Activated CD4-positive, alpha-beta T cell treated with anti-CD3 and anti-CD28 coated beads for 36 hours (primary cell): ENCODE measurements at places on chromosomes 7 and 10. TPM values are rescaled to one million over a fixed set of nuclear protein-coding genes. Genes with fewer than 3 reads are reported as not detected.

DNA sequence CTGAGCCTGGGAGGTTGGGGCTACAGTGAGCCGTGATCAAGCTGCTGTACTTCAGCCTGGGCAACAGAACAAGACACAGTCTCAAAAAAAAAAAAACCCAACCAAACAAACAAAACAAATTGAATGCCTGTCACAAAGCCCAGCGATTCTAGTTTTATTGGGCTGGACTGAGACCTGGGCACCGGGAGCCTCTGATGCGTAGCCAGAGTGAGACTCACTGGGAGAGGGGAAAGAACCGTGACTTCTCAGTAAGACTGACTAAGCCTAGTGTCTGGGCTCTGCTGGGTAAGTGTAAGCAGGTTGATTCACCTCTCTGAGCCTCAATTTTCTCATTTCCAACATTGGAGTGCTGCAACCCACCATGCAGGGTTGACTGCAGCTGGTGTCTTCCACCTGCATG is 10.1 kb upstream of the LEP start:
- H3K27me3 ChIP-seq, result peaks cover 10% of the 10 kb centered on the region
- no peak overlapping the region for H3K4me3 ChIP-seq

GRCh38 chr7:48458701-48459524 is 287.7 kb downstream of the ABCA13 start:
- no peak overlapping the region for H3K27ac ChIP-seq
- H3K36me3 ChIP-seq, result no peaks in the 10 kb centered on the region
- no peak overlapping the region for H3K4me3 ChIP-seq

GRCh38 chr10:102170602-102171001 is 18.4 kb downstream of the NOLC1 start:
- H3K27ac ChIP-seq, result no peak overlapping the region
- H3K4me1 ChIP-seq, result peaks cover 4% of the 10 kb centered on the region
- no peak for DNase-seq
- H3K27me3 ChIP-seq, result no peaks in the 10 kb centered on the region

DNA sequence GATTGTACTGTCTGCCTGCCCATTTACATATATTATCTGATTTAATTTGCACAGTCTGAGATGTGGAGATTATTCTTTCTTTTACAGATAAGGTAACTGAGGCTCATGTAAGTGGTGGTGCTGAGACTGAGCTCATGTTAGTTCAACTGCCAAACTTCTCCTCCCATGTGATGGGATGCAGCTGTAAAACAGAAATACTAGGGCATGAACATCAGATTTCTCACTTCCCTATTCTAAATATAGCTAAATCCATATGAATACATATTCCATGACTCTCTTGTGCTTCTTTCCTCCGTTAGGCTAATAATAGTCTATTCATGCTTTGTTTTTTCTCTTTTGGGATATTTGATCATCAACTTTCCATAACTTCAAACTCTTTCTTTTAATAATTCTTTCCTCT is 84.7 kb downstream of the PTPRZ1 start:
- no peak for DNase-seq
- H3K4me3 ChIP-seq, result no peak overlapping the region
- H3K4me1 ChIP-seq, result no peaks in the 10 kb centered on the region

DNA sequence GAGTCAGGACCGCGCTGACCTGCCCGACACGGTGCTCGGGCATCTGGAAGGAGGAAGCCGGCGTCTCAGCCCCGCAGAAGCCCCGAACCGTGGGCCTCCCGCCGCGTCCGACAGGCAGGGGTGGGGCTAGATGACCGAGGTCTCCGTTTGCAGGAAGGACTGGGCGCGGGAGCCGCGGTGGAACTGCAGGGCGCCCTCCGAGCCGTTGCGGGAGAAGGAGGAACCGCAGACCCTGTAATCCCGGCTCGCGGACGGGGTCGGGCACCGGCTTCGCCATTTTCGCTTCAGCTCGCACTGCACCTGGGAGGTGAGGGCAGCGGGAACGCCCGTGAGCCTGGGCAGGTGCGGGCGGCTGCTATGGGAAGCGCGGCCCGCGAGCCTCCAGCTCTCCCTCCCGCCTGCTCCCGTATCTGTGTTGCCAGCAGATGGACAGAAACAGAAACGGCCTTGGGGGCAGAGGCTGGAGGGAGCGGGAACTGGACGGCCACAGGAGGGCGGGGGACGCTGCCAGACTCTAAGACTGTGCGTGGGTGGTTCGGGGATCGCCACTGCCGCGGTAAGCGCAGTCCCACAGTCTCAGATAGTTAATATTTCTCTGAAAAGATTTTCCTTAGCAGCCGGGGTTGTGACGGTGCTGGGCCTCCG is 114.1 kb downstream of the VIPR2 start:
- H3K36me3 ChIP-seq, result no peaks in the 10 kb centered on the region
- H3K27ac ChIP-seq, result no peak overlapping the region
- H3K4me3 ChIP-seq, result peak overlapping the region; percentile 40

GRCh38 chr7:28854750-28855074 is 103.4 kb downstream of the TRIL start:
- no peak overlapping the region for H3K27ac ChIP-seq
- peaks cover 51% of the 10 kb centered on the region for H3K27me3 ChIP-seq
- no peaks in the 10 kb centered on the region for H3K36me3 ChIP-seq
- no peak overlapping the region for H3K4me3 ChIP-seq
- peaks cover 5% of the 10 kb centered on the region for H3K4me1 ChIP-seq
- DNase-seq, result no peak

DNA sequence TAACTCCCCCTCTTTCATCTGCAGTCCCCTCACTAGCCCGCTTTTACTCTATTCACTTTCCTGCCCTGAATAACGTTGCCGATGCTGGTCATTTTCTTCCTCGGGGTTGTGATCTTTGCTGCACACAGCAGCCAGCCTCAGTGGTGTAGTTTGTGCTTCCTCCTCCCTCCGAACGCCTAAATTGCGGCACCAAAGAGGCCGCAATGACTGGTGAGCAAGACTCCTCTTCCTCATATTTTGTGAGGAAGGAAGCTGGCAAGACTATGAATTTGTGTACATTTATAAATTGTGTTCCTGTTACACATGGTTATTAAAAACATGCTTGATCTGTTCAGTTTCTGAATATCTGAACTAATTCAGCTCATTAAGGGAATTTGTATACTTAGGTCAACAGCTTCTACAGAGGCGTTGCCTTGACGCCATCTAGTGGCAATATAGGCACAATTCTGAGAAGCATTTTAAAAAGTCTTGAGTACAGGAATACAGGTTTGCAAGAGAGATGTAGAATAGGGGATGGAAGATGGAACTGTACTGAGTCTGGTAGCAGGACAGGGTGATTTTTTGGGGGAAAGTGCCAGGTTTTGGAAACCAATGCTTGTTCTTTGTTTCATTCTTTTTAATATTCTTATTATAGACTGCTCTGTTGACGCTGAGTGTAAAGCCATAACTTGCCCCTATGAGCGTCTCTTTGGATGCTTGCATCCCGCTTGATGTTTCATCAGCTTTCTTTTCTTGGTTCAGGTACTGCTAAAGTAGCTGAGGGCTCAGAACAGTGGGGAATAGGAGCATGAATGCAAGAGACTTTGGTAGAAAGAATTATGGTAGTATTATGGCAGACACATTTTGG is 4.1 kb upstream of the TAS2R5 start:
- H3K27ac ChIP-seq, result no peak overlapping the region
- H3K4me3 ChIP-seq, result no peak overlapping the region
- peaks cover 10% of the 10 kb centered on the region for H3K36me3 ChIP-seq
- peak; percentile 42 for DNase-seq

GRCh38 chr7:69502358-69502757 is 95.9 kb upstream of the AUTS2 start:
- peaks cover 2% of the 10 kb centered on the region for H3K27me3 ChIP-seq
- no peak overlapping the region for H3K27ac ChIP-seq
- no peaks in the 10 kb centered on the region for H3K36me3 ChIP-seq
- H3K4me1 ChIP-seq, result no peaks in the 10 kb centered on the region

DNA sequence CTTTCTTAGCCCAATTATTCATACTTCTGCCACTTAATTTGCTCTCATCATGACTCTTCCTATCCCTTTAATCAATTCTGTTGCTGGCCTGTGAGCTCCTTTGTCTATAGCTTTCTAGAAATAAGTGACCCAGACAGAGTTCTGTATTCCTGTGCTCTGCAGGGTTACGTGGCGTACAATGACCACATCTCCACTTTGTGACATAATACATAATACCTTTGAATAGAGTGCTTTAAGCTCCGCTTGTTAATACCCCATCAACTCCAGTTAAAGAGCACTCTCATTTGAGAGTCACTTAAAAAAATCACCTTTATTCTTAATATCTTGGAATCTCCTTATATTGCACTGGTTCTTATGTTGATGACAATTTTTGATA is 619.0 kb downstream of the PARD3 start:
- H3K27me3 ChIP-seq, result no peaks in the 10 kb centered on the region
- H3K27ac ChIP-seq, result no peak overlapping the region

DNA sequence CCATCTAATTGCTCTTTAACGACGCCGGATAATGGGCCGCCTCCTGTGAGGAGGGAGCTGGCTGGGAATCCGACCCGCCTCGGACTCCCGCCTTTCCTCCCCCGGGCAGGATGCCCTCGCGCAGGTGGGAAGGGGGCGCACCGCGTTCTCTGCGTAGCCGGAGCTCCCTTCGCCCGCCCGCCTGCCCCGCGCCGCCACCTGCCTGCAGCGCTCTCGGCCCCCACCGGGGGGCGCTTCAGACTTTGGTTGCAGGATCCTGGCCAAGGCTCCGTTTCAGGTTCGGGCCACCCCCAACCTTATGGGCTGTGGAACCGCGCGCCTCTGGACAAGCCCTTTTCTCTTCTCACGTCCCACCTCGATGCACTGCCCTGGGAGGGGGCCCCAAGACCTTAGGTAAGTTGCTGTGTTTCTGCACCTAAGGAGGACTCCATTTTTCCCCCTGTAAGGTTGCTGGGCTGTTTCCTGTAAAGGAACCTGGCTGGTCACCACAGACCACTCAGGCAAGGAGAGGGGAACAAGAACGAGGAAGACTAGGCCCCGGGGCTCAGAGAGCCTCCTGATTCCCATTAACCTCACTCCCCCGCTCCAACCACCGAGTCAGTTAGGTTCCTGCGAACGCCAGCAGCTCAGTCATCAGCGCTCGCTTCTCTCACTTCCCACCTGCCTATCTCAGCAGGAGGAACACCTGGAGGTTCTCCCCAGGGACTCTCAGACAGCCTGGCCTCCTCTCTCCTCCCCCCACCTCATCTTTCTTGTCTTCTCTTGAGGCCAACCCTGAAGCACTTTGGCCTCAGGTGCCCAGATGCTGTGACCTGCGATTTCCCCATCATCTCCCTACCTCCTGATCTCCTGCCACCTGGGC is 11.3 kb upstream of the KAZALD1 start:
- DNase-seq, result peak; percentile 88
- peaks cover 10% of the 10 kb centered on the region for H3K4me1 ChIP-seq
- peaks cover 4% of the 10 kb centered on the region for H3K36me3 ChIP-seq
- H3K27me3 ChIP-seq, result peaks cover 43% of the 10 kb centered on the region

GRCh38 chr10:1571587-1572237 is 165.6 kb downstream of the ADARB2 start:
- H3K4me1 ChIP-seq, result no peaks in the 10 kb centered on the region
- H3K4me3 ChIP-seq, result no peak overlapping the region
- H3K27ac ChIP-seq, result no peak overlapping the region
- DNase-seq, result no peak

DNA sequence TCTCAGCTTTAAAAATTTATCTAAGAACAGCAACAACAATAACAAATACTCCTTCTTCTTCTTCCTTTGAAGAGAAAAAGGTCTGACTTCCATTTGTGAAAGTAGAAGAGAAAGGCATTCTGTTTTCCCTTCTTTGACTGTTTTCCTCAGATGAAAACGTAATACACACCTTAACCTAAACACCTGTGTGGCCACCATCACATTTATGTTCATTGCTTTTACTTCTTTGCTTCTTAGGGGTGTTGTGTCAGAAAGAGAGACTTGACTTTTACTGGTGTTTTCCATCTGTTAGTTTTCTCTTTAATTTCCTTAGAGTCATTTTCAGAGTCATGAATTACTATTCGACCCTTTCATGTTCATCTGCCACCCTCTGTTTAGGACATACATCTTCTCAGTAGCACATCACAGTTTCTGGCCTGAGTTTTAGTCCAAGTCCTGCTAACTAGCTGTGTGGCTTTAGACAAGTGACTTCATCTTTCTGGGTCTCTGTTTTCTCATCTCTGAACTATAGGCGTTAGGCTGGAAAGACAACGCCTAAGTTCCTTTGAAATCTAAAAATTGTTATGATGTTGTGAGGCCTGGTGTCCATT is 283.8 kb downstream of the GATA3 start:
- peak; percentile 27 for DNase-seq
- peak overlapping the region; percentile 86 for H3K27ac ChIP-seq
- peaks cover 31% of the 10 kb centered on the region for H3K4me1 ChIP-seq

DNA sequence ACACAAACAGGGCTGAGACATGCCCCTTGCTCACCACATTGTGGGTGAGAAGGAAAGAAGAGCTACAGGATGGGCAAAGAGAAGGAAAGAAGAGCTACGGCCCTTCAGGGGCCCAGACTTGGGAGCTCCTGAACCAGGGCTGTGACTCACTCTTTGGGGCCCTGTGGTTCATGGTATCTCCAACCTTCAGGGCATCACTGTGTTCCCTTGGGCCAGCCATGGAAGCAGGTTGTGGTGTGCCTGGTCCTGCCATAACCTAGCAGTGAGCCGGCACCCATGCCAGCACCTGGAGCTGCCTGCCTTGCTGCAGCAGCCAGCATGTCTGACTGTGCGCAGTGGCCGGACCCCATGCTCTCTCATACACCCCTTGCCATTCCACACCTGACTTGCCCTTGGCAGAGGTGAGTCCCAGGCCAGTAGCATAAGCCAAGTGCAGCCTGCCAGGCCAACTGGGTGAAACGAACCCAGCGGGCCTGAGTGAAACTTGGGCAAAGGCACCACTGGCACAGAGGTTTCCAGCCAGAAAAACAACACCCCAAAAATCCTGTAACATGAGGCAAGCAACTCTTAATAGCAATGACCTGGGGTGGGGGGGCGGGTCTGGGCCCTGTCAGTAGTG is 89.0 kb upstream of the CACUL1 start:
- DNase-seq, result no peak
- peaks cover 2% of the 10 kb centered on the region for H3K27me3 ChIP-seq
- no peaks in the 10 kb centered on the region for H3K36me3 ChIP-seq
- no peak overlapping the region for H3K4me3 ChIP-seq
- peaks cover 19% of the 10 kb centered on the region for H3K4me1 ChIP-seq

GRCh38 chr10:113222207-113222606 is 272.2 kb downstream of the TCF7L2 start:
- no peaks in the 10 kb centered on the region for H3K36me3 ChIP-seq
- peaks cover 33% of the 10 kb centered on the region for H3K27me3 ChIP-seq
- H3K4me1 ChIP-seq, result peaks cover 21% of the 10 kb centered on the region

HYAL4 gene
- total RNA-seq, result 0.25 TPM

ATP5MK gene
- total RNA-seq, result 377 TPM

COPS6 gene
- 89.0 TPM for total RNA-seq

FAM13C gene
- not detected for total RNA-seq

CH25H gene
- not detected for total RNA-seq

PKD2L1 gene
- not detected for total RNA-seq

TLL2 gene
- not detected for total RNA-seq

CLCN1 gene
- 0.07 TPM for total RNA-seq
